ENCODE measurements at places on chromosomes 1 and 21.

- no peak for DNase-seq
Observed at GRCh38 chr1:53693773-53694717, 44.9 kb downstream of the GLIS1 start.

GRCh38 chr1:68495968-68496679, 758 bp downstream of the DEPDC1 start:
- peak; percentile 17 for DNase-seq

DNA sequence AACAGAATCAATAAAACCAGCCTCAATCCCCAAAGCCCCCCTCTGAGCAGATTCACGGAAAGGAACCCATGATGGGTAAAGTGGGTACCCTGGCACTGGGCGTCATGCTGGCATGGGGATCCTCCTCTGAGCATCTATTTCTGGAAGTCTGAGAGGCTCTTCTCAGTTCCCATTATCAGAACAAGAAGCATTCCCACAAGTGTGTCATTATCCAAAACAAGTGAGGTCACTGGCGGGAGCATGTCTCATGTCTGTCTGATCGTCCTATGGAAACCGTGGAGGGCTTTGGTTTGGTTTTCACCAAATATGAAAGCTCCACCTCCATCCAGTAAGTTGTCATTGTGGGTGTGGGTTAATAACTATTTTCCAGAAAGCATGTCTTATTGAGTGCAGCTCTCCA, 70.7 kb downstream of the PGM1 start:
- DNase-seq: no peak

- DNase-seq: no peak
Observed at GRCh38 chr21:37251294-37251634, 15.9 kb downstream of the VPS26C start.

DNA sequence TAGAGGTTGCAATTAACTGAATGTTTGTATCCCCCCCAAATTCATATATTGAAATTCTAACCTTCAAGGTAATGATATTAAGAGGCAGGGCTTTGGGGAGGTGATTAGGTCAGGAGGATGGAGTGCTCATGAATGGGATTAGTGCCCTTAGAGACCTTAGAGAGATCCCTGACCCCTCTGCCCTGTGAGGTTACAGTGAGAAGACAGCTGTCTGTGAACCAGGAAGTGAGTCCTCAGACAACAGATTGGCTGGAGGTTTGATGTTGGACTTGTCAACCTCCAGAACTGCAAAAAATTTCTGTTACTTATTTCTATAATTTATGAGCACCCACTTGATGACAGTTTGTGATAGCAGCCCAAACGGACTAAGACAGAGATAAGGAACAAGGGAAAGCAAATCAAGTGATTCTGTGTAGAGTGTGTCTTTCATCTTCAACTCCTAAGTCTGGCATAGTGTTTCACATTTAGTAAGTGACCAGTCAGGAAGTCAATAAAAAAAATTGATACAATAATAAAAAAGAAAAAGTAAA, 30.0 kb upstream of the RWDD3 start:
- DNase-seq: no peak

DNA sequence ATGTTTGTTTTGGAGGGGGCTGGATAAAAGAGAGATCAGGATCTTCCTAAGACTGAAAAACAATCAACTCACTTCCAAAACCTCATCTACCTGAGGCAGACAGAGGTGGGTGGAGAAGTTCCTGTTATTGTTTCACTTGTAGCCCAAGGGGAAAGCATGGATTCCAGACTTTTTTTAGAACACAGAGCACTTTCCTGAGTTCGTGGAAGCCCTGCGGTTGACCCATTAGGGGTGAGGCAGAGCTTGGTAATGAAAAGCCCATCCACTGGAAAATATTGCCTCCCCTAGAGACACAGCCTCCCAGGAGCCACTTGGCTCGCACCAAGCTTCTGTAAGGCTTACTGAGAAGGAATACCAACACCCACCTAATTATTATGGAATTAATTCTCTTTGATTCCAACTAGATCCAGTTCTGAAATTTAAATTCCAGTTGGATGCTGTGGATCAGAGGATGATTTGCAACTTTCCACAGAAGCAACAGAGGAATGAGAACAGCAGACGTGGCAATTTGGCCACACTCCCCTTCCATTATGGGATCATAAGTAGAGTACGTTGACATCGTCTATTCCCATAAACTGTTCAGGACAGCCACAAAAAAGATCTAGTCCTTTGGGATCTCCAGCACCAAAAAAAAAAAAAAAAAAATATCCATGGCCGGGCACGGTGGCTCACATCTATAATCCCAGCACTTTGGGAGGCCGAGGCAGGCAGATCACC, 4.1 kb upstream of the PEF1 start:
- no peak for DNase-seq

- DNase-seq: no peak
Observed at GRCh38 chr1:205792481-205792881, 17.2 kb upstream of the RAB29 start.

- DNase-seq: no peak
Observed at GRCh38 chr1:70768216-70768615, 279.4 kb downstream of the PTGER3 start.

- no peak for DNase-seq
Observed at GRCh38 chr1:202439308-202439707, 90.8 kb downstream of the PPP1R12B start.

GRCh38 chr1:214067853-214068703, 80.3 kb downstream of the PROX1 start:
- no peak for DNase-seq

GRCh38 chr1:53160924-53161378, 18.5 kb upstream of the SLC1A7 start:
- DNase-seq: no peak

- DNase-seq: peak; percentile 42
Observed at GRCh38 chr1:21175670-21176581, 771 bp downstream of the EIF4G3 start.

- DNase-seq: no peak
Observed at GRCh38 chr21:29053656-29054055, 19.8 kb downstream of the CCT8 start.

DNA sequence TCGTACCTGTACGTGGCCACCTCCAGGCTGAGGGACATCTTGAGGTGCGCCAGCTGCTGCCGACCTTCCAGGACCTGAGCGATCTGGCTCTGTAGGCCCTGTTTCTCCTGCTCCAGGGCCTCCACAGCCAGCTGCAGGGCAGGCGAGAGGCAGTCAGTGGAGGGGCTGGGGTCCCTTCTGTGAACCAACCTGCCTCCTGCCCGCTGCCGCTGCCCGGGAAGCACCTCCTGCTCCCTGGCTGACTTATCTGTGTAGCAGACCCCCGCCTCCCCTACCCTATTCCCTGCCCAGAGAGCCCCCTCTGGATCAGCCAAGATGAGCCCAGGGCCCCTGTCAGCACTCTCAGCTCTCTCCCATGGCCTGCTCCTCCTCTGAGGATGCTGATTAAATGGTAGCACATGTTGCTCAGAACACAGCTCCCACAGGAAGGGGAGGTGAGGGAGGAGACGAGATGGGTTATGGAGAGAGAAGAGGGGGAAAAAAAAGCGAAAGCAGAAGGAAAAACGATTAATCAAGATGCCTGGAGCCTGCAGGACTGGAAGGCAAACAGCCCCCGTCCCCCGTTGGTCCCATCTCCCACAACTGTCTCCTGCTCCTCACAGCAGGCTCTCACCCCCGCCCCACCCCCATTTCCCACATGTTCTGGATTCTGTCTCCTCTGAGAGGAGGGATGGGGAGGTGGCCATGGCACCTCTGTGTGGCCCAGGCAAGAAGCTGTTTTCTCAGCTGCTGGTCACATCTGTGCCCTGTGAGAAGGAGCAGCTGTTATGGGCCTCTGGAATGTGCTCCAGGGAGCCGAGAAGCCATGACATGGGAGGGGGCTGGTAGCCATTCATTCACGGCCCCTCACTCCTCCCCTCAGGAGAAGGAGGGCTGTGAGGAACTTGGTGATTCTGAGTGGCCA, 1.7 kb downstream of the NES start:
- DNase-seq: no peak

DNA sequence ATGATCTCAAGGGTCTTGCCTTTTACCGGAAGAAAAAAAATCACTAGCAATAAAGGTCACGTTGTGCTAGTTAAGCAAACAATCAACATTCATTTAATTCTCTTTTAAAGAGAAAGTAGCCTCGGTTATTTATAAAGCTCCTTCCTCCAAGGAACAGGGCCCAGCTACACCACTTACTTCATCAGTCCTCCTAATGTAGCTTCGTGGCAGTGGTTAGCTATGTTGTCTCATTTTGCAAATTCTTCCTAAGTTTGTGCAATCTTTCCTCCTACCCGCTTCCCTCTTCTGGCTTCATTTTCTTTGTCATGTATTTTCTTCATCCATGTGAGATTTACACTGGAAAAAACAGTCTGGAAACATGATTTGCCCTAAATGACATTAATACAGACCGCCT, 554.2 kb downstream of the NUF2 start:
- DNase-seq: no peak
